ENCODE measurements at places on chromosomes 4 and X.

DNA sequence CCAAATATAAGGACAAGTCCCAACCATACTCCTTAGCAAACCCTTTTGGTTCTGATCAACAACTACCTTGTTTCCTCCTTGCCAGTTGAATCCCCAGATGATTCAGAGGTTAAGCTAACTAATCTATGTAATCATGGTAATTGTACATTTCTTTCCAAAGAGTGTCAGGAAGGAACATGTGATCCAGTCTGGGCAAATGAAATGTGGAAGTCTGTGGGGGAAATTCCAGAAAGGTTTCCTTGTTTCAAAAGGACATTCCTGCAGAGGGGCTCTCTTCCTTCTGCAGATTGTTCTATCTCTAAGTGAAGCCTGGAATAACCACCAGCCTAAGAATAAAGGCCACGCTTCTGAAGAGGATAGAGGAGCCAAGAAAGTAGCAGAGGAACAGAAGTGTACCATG is 7.0 kb downstream of the PRSS12 start:
- DNase-seq: no peak

DNA sequence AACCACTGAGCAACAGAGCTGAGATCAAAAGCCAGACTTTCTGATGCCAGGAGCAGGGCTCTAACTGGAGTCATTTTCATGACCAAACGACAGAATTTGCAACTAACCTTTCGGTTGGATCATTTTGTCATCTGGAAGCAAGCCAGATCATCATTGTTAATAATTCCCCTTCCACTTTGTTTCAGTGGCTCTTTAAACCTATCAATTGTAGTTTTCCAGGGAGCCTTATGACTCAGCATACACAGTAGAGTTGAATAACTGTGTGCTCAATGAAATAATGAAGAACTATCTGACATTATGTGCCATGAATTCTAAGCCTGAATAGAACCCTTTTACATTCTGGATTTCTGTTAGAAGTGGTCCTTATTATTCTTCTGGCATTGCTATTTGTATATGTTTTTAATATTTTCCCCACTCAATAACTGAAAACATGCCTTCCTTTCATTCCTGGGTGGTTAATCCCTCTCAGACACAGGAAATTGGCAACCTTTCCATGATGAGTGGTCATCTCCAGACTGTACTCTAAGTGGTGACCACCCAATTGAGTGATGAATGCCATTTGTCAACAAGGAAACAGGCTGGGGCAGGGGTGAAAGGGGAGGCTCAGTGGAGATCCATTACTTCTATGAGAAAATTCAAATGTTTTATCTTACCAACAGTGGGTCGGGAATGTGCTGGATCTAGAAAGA is 431.8 kb downstream of the BCOR start:
- no peak for DNase-seq

GRCh38 chr4:166655705-166656104 is 578.6 kb downstream of the SPOCK3 start:
- DNase-seq: no peak

DNA sequence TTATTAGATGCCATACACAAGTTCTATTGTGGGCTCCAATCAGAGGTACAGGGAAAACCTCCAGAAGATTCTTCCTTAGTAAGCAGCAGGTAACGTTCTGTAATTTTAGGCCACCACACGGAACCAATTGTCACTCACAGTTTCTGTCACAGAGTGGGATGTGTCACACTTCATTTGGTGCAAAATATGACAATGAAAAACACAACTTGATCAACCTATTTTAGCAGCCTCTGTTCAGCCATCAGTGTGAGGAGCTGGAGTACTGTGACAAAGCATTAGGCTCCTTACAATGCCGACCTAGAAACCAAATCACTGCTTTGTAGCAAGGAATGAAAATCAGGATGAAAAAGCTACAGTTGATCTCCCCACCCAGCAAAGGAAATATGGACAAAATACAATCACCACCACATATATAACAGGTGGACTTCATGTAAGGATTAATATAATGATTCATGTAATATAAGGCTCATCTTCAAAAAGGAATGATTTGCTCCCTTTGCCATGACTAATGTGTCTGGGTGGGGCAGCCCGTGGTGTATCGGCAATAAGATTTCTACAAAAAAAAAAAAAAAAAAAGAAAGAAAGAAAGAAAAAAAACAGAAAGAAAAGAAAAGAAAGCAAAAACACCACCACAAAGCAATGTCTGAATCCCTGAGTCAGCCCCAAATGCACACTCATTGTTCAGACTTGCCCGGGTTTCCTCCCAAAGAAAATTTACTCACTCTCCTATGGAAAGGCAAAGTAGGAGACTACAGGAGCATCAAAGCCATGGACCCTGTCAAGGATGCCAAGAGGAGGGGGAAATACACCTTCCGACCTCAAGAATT is 36.0 kb downstream of the SLC9A7 start:
- DNase-seq: no peak

DNA sequence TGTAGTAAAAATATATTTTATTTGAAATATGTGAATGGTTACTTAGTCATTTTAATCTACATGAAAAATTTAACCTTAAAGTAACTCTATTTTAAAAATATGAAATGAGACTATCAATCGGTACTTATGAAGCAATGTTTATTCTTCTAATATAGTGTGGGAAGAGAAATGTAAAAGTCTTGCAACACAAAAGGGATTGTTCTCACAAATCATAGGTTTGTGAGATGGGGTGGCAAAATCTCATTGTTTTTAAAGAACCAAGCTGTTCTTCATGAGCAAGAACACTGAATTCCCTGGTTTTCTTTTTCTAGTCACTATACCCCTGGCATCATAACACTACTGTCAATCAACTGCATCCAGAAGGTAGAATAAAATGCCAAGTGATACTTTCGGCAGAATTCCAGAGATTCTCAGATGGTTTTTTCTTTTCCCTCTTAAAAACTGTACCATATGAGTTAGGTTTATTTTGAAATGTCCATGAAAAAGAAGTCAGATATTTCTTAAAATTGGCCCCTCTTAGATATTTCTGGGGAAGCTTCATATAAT is 52.2 kb downstream of the SNCA start:
- no peak for DNase-seq

DNA sequence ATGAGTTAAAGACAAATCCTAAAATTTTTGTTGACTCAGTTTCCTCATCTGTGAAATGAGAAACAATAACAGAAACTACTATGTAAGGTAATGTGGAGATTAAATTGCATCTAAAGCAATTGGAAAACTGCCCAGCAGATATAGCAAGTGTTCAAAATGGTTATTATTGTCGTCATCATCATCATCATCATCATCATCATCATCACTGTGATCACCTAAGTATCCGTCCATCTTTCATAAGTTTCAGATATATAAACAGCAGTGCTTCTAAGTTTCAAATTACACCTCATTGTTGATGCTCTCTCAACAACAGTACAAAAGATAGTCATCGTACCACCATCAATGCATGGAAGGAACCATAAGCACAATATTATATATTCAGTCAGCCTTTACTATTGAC is 379.9 kb downstream of the PDGFC start:
- DNase-seq: no peak
